ENCODE measurements at places on chromosomes 1 and 21.
A peak's percentile ranks its signal among the peaks of the same experiment; 100 is the strongest.

GRCh38 chr1:62613890-62614289 is 16.6 kb downstream of the ANGPTL3 start:
- DNase-seq, result no peak

DNA sequence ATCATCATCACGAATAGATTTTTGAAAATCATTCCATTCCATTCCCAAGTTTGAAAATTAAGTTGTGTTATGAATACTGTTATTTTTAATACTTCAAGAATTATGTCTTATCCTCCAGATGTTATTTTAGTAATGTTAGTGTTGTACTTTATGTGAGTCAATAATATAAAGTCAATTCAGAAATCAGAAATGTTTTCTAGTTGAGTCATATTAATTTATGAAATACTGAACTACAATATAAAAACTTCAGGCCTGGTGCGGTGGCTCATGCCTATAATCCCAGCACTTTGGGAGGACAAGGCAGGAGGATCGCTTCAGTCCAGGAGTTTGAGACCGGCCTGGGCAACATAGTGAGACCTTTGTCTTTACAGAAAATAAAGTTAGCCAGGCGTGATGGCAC is 38.4 kb upstream of the GPR25 start:
- DNase-seq, result no peak

DNA sequence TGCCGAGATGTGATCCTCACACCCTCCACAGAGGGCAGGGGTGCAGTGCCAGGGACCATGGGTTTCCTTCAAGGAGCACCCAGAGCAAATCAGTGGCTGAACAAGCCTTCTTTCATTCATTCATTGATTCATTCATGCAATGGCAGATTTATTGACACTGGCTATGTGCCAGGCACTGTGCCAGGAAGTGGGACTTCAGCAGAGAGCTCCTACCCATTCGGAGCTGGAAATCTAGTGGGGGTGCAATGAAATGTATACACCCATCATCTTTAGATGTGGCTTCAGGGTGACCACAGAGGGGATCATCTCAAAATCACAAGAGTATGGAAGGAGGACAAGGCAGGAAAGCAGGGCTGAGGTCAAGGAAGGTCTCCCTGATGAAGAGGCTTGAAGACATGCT is 18.9 kb downstream of the SLC6A9 start:
- DNase-seq, result no peak

DNA sequence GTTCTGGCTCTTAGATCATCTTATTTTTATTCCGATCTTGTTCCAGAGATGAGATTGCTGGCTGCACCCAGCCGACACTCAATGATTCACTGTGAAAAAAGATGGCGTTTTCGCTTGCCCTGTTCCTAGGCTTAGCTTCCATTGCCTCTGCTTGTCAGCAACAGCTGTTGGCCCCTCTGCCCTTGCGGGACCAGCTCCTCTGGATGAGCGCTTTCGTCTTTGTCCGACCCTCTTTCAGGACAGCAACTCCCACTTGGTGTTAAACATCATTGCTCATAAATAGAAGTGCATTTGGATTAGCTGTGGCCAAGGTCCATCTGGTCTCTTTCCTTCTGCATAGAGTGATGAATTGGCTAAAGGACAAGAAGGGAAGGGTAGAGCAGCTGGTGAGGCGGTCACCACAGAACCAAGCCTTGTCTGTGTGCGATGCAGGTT is 43.5 kb upstream of the SCCPDH start:
- peak; percentile 36 for DNase-seq

GRCh38 chr1:108575375-108575774 is 15.5 kb downstream of the EEIG2 start:
- no peak for DNase-seq

DNA sequence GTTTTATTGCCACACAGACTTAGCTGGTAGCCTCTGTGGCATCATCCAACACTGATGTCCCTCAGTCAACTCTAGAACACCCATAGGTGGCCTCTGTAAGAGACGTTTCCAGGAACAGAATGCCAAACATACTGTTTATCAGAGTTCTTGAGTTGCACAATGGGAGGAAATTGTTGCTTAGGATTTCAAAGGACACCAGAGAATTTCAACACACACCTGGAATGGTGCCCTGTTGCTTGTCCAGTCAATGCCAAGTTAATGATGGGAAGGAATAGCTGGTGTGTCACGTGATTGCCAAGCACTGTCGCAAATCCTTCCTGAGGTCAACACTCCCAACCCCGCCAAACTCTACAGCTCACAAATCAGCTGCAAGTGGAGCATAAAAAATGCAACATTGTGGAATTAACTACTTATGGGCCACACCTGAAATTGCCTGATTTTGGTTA is 28.6 kb upstream of the DUSP23 start:
- DNase-seq, result no peak

- DNase-seq, result no peak
Observed at GRCh38 chr1:156929596-156930238, 9.3 kb downstream of the LRRC71 start.

DNA sequence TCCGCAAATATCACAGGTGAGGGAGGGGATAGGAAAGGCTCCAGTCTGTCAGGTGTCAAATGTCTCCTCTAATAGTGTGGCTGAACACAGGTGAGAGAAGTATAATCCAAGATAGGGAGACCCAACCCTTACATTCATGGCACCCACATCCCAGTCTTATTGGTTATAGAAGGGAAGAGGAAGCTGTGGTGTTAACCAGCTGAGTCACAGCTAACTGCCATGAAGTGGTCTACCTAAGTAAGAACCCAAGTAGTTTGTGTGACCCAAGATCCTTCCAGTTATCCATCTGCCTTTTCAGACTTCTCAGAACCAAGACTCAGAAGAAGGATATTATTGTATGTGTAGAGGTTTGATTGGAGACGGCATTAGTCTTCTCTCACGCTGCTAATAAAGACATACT is 37.1 kb downstream of the DDAH1 start:
- DNase-seq, result no peak

DNA sequence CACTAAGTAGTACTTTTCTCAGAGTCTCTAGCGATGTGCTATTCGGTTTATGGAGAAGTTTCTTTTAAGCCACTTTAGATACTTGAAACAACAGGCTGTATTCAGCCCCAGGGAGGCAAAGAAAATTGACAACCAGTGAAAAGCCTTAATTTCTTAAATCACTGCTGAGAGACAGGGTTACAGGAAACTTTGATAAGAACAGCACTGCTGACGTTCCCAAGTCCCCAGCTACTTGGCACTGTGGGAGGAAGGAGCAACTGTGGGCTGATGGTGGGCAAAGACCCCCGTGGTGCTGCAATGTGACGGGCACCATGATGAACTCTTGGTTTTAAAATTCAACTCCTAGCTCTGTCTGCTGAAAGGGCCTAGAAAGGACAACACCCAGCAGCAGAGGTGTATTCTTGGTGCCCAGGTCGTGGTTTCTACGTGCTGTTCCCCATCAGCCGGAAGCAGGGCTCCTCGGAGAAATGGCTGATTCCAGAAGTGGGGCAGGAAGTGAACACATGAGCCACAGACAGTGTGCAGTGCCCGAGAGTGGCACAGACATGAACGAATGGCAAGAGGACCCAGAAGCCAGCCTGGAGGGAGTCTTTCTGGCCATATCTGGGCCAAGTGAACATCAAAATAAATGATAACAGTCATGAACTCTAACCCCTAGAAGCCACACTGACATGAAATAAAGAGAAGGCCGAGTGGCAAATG is 5.3 kb downstream of the PTTG1IP start:
- DNase-seq, result no peak

DNA sequence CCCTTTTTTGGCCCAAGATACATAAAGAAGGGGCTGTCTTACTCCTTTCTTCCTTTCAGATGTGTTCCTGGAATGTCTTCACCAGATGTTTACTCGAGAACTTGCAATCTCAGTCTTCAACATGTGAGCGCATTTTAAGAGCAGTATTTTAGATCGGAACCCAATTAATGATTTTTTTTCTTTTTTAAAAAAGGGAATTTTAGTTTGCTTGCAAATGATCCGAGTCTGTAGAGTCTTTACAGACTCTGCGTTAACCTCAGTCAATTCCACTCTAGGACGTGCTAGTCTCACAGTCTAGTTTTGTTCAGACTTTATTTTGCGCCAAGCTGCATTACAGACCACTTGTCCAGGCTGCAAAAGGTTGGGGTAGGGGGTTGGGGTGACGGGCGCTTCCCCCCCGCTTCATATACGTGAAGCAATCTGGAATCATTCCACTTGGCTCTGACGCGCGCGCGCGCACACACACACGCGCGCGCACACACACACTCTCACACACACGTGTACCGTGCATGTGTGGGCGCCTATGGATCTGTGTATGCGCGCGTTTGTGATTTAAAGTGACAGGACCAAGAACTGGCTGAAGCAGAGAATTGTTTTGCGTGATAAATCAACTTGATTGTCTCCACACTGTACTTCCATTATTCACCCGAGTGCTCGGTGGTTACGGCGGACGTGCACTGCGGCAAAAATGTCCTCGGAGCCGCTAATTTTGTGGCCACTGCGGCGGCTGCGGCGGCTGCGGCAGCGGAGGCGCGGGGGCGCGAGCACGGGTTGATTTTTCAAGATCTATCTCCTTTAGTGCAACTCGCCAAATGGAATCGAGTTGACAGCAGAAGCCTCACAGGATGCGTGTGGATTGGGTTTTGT is 25.6 kb upstream of the NFIA start:
- DNase-seq, result peak; percentile 34

GRCh38 chr1:64042331-64043100 is 160.9 kb upstream of the UBE2U start:
- no peak for DNase-seq

DNA sequence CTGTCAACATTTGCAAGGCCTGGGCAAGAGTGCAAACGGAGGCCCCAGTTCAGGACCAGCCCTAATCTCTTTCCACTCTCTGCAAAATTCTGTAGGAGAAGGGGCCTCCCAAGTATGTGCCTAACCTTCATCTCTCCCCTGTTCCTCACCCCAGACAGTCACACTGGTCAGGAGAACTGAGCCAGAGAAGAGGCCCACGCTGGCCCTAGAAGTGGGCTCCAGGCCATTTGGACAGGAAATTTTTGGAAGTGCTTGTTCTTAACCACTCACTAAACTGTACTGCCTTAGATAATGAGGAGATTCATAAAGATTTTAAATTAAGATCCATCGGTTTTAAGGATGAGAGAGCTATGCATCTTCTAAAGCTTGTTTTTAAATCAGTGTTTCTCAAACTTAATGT is 129.7 kb upstream of the ADGRL2 start:
- no peak for DNase-seq

- DNase-seq, result no peak
Observed at GRCh38 chr1:45348020-45348419, 7.8 kb upstream of the MUTYH start.

- peak; percentile 90 for DNase-seq
Observed at GRCh38 chr1:54547601-54548388, at the start of gene ACOT11. Gene ACOT11, plus strand, starts transcription at chr1:54548228. Its CDS starts 82 bp downstream, at chr1:54548310.

- DNase-seq, result no peak
Observed at GRCh38 chr1:28776341-28776740, 35.6 kb upstream of the OPRD1 start.

DNA sequence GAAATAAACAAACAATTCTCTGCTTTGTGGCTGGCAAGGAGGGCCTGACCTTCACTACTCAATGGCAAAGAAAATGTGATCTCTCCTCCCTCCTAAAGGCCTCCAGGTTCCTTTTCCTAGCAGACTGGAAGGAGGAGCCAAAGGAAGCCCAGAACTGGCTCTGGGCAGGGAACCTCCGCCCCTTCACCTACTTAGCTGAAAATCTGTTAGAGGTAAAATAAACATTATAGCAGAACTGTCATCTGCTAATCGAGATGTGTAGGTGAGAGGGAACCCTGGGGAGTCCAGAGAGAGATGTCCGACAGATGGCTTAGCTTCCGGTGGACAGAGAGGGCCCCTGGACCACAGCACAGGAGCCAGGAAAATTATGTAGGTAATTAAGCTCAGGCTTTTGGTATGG is 75.2 kb upstream of the KCNA3 start:
- no peak for DNase-seq

DNA sequence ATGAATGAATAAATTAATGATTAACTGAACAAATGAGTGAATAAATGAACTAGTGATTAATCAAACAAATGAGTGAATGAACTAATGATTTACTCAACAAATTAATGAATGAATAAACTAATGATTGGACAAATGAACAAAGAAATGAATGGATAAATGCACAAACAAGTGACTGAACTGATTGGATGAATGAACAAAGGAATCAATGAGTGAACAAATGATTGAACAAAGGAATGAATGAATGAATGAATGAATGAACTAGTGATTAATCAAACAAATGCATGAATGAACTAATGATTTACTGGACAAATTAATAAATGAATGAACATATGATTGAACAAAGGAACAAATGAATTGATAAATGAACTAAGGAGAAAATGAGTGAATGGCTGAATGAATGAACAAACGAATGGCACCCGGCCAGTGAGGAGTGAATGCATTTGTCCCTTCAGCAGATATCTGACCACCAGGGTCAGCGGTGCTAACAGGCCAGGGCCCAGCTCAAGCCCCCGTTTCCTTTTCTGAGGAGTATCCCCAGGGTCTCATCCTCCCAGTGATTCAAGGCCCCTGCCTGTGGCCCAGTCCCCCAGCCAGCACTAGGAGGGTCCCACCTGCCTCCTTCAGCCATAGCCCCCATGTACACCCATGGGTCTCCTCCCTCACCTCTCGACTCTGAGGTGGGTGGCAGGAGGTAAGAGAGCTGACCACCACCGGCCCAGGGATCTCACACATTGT is 49.9 kb downstream of the WNT9A start:
- peak; percentile 4 for DNase-seq

- no peak for DNase-seq
Observed at GRCh38 chr21:41564871-41565274, 56.9 kb upstream of the TMPRSS2 start.

GRCh38 chr1:228697207-228698016 is 37.9 kb upstream of the RHOU start:
- DNase-seq, result peak; percentile 66

DNA sequence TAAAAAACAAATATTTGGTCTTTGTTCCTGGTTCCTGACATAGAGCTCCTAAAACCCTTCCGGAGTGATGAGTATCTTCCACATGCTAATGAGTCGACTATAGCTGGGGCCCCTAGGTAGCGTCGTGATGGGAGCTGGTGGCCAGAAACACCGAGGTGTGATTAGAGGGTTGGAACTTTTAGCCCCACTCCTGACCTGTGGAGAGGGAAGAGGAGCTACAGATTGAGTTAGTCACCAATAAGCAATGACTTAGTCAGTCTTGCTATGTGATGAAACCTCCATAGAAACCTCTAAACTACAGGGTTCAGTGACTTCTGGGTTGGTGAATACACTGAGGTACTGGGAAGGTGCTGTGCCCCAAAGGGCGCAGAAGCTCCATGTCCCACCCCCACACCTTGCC is 30.1 kb upstream of the PLD5 start:
- no peak for DNase-seq

GRCh38 chr1:197781968-197782721 is 6.9 kb upstream of the DENND1B start:
- no peak for DNase-seq

- DNase-seq, result no peak
Observed at GRCh38 chr1:41682845-41683625, 198.6 kb upstream of the EDN2 start.

- no peak for DNase-seq
Observed at GRCh38 chr1:150094734-150095265, 27.2 kb downstream of the VPS45 start.

GRCh38 chr1:112618114-112618720 is 724 bp downstream of the ST7L start:
- no peak for DNase-seq

- DNase-seq, result no peak
Observed at GRCh38 chr1:11752359-11753088, 9.5 kb upstream of the C1orf167 start.

Data from BE2C (cell line).